ENCODE measurements at places on chromosomes 3 and 15.
A peak's percentile ranks its signal among the peaks of the same experiment; 100 is the strongest.

GRCh38 chr3:71902258-71903111, 117.5 kb upstream of the PROK2 start:
- DNase-seq = no peak

DNA sequence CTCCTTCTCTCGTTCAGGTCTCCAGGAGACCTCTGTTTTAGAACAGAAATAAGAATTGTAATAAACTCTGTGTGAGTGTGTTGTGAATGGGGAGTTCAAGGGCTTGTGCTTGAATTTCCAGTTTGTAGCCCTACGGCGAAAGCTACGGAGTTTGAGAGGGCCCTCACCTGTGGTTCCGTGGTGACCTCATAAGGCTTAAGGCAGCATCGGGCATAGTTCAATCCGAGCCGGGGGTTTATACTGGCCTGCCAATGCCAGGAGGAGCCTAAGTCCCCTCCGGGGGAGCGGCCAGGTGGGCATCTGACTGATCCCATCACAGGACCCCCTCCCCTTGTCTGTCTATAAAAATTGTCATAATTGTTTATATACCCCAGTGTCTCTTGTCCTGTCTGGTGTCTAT, 43.7 kb downstream of the ZBTB11 start:
- no peak for DNase-seq

- peak; percentile 51 for DNase-seq
Observed at GRCh38 chr3:8560366-8561007, 58.9 kb downstream of the LMCD1 start.

DNA sequence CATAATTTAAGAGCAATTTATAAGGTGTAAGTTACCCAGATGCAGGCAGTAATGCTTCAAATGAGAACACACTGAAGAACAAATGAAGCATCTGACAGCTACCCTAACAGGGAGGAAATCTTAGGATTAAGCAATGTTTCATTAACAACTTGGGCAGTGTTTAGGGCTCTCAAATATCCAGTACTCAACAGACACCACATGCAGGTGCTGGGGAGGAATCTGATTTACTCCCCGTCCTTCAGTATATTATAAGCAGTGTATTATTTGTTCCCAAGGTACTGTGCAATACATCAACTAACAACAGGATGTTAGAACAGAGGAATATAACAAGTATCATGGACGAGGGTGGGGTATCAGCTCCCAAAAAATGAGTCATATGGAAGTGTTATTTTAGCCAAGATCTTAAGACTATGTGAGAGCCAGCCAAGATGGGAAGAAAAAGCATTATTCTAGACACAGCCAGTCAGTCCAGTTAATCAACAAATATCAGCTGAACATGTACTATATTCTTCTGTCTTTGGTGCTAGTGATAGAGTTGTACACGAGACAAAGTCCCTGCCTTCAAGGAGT, 20.4 kb downstream of the BTBD1 start:
- peak; percentile 34 for DNase-seq

- DNase-seq = peak; percentile 49
Observed at GRCh38 chr3:195411836-195412235, 31.0 kb downstream of the ACAP2 start.

GRCh38 chr3:135629701-135630408, 335.7 kb upstream of the PPP2R3A start:
- DNase-seq = no peak

DNA sequence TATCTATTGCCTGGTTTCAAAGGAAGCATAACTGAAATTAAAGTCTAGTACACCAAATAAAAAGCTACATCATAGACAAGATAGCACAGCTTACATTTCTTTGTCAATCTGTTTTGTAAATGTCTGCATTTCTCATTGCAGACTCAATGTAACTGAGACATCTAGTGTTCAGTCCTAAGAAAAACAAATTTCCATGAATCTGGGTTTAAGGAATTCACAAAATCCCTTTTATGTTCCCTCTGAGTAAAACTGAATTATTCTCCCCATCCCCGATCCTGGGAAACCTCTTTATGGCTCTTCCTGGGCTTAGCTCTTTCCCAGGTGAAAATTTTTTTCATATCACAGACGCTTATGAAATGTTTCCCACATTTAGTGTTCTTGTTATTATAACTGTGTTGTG, 21.6 kb upstream of the RASA2 start:
- no peak for DNase-seq

- peak; percentile 18 for DNase-seq
Observed at GRCh38 chr3:122132949-122133540, 50.4 kb upstream of the CASR start.

DNA sequence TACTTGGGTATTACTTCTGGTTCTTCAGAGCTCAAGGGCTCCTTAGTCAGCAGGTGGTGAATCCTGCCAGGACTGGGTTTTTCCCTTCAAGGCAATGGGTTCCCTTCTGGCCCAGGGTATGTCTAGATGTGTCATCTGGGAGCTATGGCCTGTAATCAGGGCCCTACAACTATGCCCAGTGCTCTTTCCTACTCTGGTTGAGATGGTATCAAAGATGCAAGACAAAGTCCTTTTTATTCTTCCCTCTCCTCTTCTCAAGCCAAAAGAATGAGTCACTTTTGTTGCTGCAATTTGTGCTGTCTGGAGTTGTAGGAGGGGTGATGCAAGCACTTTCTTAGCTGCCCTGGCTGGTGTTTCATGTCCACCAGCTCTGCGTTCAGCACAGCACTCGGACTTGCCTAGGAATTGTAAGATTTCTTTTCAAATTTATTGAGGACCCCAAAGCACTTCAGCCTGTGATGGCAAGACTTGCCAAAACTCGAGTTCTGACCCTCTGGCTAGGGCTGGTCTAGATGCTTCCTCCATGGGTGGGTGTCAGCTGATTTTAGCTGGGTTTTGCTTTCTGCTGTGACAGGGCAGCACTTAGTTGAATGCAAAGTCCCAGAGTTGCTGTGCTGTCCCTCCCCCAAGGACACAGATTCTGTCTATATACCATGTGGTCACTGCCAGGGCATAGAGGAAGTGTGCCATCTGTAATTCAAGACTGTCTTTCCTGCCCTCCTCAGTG, 129.2 kb upstream of the CBLB start:
- DNase-seq = peak; percentile 98

DNA sequence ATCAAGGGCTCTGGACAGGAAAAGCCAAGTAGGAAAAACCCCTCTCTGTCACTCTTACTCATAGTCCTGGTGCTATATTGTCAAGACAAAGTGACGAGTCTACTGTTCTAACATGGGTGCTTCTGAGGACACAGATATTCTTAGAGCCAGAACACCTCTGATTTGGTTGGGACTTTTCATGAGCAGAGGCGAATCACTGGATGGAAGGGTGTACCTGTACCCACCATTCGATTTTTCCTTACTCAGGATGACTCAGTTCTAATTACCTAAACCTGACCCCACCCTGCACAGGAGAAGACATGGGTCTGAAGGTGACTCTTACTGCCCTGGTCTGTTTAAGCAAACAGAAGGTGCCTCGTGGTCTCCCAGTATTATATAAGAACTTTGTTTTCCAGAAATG, 58.5 kb downstream of the ABCC5 start:
- no peak for DNase-seq

- no peak for DNase-seq
Observed at GRCh38 chr3:131704098-131704497, 201.3 kb upstream of the MRPL3 start.

GRCh38 chr3:134504132-134504531, 18.3 kb downstream of the CEP63 start:
- DNase-seq = no peak

- DNase-seq = no peak
Observed at GRCh38 chr3:13285007-13285567, 135.0 kb downstream of the NUP210 start.

DNA sequence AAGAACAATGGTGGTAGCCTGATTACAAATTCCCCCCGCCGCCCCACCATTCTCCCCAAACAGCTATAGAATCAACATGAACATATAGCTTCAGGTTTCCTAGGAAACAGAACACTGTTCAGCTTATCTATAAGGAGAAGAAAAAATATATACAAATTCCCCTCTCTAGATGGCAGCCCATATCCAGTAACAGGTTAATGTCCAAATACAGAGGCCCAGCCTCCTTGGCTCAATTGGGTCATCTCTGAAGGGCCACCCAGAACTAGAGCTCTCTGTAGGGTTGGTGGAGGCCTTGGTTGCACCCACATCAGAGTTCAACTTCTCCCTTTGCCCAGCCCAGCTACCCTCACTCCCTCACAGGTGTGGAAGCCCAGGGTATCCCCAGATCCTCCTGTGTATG, 91.5 kb upstream of the ADAMTS17 start:
- DNase-seq = no peak

DNA sequence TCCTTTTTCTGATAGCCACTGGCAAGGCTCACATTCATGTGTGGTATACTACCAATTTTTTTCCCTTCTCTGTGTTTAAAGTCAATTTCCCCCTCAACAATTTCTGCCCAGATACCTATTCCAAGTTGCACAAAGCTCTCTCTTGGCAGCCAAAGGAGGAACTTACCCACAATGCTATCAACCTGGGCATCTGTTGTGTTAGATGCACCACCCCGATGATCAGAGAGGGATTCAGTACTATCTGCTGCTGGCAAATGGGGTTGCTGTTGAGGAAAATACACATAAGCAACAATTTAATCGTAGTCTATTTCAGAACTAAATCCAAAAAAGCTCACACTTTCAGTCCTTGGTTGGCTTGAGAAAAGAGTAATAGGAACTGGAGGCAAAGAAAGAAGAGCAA, 46.1 kb downstream of the AAGAB start:
- no peak for DNase-seq

GRCh38 chr3:13767896-13768295, 112.0 kb downstream of the WNT7A start:
- DNase-seq = no peak

- DNase-seq = no peak
Observed at GRCh38 chr3:4416427-4416945, 50.6 kb downstream of the SUMF1 start.

GRCh38 chr3:19105826-19106225, 42.5 kb upstream of the KCNH8 start:
- DNase-seq = no peak

DNA sequence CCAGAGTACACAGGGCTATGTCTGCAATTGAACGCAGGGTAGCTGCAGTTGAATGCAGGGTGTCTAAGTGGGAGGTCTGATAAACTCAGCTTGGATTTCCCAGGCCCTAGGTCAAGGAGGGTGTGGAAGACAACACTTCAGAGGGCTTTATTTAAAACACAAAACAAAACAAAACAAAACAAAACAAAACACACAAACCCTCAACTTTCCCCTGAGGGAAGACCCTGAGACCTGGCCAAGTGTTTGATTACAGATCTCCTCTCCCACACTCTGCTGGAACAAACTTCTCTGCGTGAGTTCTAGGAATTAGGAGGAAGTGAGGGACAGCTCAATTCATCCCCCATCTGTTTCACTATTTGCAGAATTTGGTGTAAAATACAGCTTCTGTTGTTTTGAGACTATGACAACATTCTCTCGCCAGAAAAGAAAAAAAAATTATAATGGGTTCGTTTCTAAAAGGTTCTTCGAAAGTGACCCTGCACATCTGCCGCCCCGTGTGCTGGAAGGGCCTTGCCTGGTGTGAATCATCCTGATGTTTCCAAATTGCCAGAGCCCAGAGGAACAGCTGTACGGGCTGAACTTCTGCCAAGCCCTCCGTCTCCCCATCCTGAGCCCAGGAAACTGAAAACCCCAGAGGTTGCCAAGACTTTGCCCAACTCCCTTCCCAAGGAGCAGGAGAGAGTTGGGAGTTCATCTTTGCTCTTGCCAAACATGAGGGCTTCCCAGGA, 73.3 kb upstream of the RAD18 start:
- DNase-seq = no peak

- DNase-seq = no peak
Observed at GRCh38 chr3:39981547-39982184, 172.3 kb downstream of the MYRIP start.

- DNase-seq = no peak
Observed at GRCh38 chr15:96054621-96055020, 275.9 kb upstream of the NR2F2 start.

DNA sequence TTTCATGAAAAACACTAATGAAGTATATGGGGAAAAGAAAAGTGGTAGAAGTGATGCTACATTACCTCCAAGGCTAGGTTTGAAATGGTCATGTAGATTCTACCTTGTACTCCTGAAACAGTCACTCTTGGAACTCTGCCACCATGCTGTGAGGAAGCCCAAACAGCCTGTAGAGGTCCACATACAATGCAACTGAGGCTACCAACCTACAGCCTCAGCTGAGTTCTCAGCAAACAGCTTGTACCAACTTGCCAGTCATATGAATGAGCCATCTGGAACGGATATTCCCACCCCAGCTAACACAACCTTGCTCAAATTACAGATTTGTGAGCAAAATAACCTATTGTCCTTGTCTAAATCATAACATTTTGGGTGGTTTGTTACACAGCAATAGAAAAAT, 193.5 kb downstream of the ULK4 start:
- DNase-seq = no peak

- DNase-seq = no peak
Observed at GRCh38 chr3:154316974-154317767, 7.1 kb downstream of the DHX36 start.

- DNase-seq = no peak
Observed at GRCh38 chr15:86259589-86259988, 179.9 kb downstream of the AGBL1 start.

DNA sequence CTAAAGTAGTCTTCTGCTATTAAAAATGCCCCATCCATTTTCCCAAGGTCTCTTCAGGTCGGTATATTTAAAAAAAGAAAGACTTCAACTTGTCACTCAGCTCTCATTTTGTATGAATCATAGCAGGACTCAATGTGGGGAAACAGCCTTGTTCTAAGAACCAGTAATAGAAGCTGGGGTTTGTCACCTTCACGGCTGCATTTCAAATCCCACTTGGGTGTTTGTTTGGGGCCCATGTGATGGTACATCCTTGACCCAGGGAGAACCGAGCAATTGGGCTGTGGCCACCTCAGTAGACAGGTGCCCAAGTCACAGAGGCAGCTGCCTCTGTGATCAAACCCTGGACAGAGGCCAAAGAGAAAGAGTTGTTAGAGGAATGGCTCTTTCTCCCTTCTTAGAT, 70.3 kb upstream of the ARL8B start:
- DNase-seq = peak; percentile 18

- DNase-seq = peak; percentile 79
Observed at GRCh38 chr3:173660645-173661299, 263.2 kb downstream of the NLGN1 start.

DNA sequence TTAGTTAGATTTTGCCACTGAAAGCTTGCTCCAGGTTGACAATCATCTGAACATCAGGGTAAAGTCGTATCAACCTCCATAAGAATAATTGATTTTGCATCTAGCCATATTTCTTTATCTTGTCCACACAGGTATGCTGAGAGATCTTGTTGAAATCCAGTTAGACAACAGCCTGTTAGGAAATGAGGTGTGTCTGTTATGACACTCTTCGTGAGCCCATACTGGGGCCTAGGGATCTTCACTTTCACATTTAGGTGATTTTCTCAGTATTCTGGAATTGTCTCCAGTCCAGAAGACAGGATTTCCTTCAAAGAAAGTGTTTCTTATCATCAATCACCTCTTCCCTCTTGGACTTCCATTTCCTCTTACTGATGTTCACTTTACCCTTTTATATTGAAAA, 18.1 kb downstream of the DNAJB11 start:
- peak; percentile 34 for DNase-seq

- DNase-seq = no peak
Observed at GRCh38 chr3:155070316-155070715, 9.8 kb upstream of the MME start.

- peak; percentile 32 for DNase-seq
Observed at GRCh38 chr15:93088200-93088980, 621 bp downstream of the RGMA start.
